AG09309 (cell line): ENCODE measurements at places on chromosomes 5 and 9.

DNA sequence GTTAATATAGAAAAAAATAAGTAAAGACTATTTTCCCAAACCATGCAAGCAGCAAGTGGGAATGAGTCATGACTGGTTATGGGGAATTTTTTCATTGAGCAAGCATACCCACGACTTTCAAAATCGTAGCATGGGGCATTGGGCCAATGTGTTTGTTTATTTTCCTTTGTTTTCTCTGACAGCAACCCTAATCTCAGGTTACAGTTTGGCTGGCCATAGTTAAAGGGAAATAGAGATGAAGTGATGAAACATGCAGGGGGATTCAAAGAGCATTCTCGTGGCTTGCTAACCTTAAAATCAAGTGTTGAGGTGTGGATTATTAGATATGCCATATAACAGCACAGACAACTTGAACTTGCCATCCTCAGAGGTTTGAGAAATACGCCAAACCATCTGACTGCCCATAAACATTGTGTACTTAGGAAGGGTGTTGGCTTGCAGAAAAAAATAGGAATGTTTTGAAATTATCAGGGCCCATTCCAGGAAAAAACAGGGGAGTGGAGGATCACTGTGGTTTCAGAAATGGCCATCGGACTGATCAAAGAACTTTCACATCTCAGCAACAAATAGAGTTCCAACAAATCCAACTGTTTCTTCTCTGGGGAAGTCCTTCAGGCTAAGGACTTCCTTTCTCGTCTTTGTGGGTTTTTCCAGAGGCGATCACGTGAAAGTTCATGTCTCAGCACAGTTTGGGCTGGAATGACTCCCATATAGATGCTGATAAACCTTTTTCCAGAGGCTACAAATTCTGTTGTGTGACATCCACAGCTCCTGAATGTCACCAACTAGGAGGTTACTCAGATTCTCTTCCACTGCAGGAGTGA lies 259.1 kb downstream of the SYK start:
- DNase-seq, result peak; percentile 96

GRCh38 chr9:4096121-4096520 lies 203.7 kb downstream of the GLIS3 start:
- no peak for DNase-seq

DNA sequence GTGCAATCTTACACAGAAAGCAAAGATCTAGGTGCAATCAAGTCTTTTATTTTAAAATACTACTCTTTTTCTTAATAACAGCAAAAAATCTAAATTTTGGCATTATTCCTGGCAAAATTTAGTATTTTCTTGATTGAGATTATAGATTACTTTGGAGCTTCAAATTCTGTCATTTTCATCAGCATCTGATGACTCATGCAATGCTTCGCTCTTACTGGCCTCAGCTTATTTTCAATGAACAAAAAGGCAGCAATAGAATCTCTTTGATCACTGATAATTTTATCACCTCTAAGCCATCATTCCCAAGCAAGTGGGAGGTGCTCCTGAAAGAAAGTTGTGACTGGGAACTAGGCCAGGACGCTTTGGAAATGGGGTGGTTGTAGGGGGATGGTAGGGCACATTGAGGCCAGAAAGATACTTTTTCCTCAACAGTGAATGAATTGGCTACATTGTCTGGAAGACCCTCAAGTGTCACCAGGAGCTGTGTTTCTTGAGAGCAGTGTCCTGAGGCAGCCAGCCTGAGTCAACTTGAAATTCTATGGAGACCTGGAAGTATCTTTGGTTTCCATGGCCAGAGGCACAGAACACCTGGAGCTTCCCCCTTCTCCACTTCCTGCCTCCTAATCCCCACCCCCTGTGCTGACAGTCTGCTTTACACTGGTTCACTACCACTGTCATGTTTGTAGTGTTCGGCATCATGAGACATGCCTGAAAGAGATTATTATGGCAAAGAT lies 46.9 kb upstream of the APC start:
- no peak for DNase-seq

- no peak for DNase-seq
These were observed 2.2 kb downstream of the THBS4 start for GRCh38 chr5:80037366-80037765.
